Adrenal gland (tissue), 19 donors: ENCODE measurements at places on chromosomes 13 and 19. TPM values are rescaled to one million over a fixed set of nuclear protein-coding genes. Genes with fewer than 3 reads are reported as not detected.

- no peaks in the 10 kb centered on the region for H3K4me1 ChIP-seq
- no peak overlapping the region for H3K27ac ChIP-seq
- no peak for DNase-seq
- H3K27me3 ChIP-seq: no peaks in the 10 kb centered on the region
- H3K4me3 ChIP-seq: no peak overlapping the region
These were observed 18.1 kb downstream of the DGKH start for GRCh38 chr13:42066542-42066941.

GRCh38 chr13:60016229-60016628, 147.5 kb downstream of the DIAPH3 start:
- H3K27me3 ChIP-seq: no peaks in the 10 kb centered on the region
- H3K4me3 ChIP-seq: no peak overlapping the region
- no peak for DNase-seq
- H3K4me1 ChIP-seq: no peaks in the 10 kb centered on the region
- H3K27ac ChIP-seq: no peak overlapping the region
- H3K36me3 ChIP-seq: no peaks in the 10 kb centered on the region

GRCh38 chr13:36912369-36912768, 7.7 kb downstream of the SMAD9 start:
- no peaks in the 10 kb centered on the region for H3K36me3 ChIP-seq
- no peak overlapping the region for H3K27ac ChIP-seq
- H3K27me3 ChIP-seq: no peaks in the 10 kb centered on the region
- H3K4me1 ChIP-seq: no peaks in the 10 kb centered on the region

DNA sequence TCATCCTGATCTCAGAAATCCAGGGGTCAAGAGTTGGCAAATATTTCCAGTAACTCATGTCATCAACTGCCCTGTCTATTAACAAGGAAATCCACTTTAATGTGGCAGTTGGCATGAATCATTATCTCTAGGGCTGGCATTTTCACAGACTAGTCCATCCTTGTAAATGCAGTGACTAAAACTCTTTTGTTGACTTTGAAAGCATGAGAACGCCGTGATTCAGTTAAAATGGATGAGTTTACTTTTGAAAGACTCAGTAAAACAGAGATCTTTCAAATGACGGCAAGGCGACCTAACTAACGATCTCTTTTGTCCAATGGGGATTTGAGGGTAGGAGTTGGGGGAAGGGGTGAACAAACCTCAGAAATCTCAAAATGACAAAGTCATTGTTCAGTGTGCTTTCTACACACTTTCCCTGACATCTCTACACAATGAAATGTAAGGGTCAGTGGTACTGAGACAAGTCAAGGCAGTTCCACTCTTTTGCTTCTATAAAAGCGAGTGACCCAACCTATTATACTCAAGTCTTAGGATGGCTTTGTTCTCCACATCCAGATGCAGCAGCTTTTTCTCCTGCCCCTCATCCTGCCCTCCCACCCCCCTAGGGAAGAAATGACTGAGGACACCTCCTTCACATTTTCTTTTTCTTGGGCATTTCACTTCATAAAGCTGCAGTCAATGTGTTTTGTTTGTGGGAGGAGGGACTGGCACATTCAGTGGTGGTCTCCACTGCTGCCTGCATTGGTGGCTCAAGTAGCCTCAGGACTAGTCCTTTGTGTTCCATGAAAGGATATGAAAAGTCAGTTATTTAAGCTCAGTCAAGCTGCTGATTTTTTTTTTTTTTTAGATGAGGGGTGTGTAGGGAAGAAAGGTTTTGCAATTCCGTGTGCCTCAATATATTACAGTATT, 200.5 kb downstream of the ABCC4 start:
- no peak overlapping the region for H3K4me3 ChIP-seq
- no peaks in the 10 kb centered on the region for H3K4me1 ChIP-seq
- DNase-seq: no peak
- H3K27me3 ChIP-seq: no peaks in the 10 kb centered on the region

- no peaks in the 10 kb centered on the region for H3K27me3 ChIP-seq
- no peaks in the 10 kb centered on the region for H3K36me3 ChIP-seq
- no peak overlapping the region for H3K4me3 ChIP-seq
- no peak for DNase-seq
- no peak overlapping the region for H3K27ac ChIP-seq
These were observed 21.7 kb downstream of the TEX30 start for GRCh38 chr13:102751886-102752285.

DNA sequence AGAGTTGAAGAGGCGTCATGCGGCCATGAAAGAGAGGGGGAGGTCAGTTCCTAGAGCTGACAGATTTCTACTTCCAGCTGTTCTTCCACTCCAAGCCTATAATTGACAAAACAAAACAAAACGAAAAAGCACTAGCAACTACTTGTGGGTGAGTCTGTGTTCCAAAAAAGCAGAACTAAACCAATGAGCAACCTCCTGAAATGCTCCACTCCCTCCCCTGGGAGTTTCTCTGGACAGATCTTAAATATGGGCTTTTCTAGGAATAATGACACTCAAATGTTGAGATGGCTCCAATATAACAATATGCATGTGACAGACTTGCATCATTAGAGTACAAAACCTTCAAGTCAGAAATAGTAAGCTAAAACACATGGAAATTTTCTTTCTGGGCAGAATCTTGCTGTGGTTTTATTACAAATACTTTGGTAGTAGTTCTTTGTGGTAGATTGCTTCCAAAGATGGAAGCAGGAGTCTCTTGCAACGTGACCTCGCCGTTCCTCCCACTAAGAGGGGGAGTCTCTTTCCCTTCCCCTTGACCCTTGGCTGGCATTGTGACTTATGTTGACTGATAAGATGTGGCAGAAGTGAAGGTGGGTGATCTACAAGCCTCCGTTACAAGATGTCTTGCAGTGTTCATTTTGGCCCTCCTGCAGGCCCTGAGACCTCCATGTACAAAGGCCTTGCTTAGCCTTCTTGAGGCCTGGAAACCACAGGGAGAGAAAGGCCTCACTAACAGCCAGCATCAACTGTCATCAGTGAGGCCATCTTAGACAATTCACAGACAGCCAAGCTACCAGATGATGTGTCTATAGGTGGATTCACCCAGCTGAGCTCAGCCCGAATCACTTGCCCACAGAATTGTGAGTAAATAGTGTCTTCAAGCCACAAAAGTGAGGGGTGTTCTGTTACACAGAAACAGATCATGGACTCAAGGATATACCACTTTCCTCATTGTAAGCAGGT, 173.1 kb upstream of the RFC3 start:
- H3K27ac ChIP-seq: peak overlapping the region; percentile 60
- H3K4me1 ChIP-seq: peaks cover 28% of the 10 kb centered on the region
- H3K36me3 ChIP-seq: no peaks in the 10 kb centered on the region
- no peak overlapping the region for H3K4me3 ChIP-seq
- no peak for DNase-seq

Gene SMIM24
- not detected for total RNA-seq

DNA sequence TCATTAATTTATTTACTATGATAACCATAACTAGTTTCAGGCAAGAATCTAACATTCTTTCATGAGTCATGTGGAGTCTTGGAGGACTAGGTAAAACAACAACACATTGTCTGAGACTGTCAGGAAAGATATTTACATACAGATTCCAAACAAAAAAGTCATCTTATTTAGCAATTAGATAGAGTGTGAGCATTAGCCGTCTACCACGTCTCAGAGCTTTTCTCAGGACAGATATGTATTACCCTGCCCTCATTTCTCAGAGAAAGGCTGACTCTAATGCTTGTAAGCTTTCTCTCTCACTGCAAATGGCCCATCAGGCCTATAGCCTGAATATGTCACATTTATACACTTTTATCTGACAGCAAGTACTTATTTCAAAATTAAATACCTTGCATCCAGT, 312.1 kb upstream of the PCDH20 start:
- H3K4me3 ChIP-seq: no peak overlapping the region
- H3K36me3 ChIP-seq: no peaks in the 10 kb centered on the region
- H3K27ac ChIP-seq: no peak overlapping the region
- no peaks in the 10 kb centered on the region for H3K27me3 ChIP-seq

Gene IRGC
- total RNA-seq: not detected

Gene CADM4
- 17.3 TPM for total RNA-seq

Gene ZNF625
- 8.8 TPM for total RNA-seq

Gene PRODH2
- total RNA-seq: not detected

GRCh38 chr13:79673310-79673992, 192.5 kb downstream of the NDFIP2 start:
- H3K27me3 ChIP-seq: no peaks in the 10 kb centered on the region
- DNase-seq: no peak
- H3K36me3 ChIP-seq: no peaks in the 10 kb centered on the region
- H3K27ac ChIP-seq: no peak overlapping the region

DNA sequence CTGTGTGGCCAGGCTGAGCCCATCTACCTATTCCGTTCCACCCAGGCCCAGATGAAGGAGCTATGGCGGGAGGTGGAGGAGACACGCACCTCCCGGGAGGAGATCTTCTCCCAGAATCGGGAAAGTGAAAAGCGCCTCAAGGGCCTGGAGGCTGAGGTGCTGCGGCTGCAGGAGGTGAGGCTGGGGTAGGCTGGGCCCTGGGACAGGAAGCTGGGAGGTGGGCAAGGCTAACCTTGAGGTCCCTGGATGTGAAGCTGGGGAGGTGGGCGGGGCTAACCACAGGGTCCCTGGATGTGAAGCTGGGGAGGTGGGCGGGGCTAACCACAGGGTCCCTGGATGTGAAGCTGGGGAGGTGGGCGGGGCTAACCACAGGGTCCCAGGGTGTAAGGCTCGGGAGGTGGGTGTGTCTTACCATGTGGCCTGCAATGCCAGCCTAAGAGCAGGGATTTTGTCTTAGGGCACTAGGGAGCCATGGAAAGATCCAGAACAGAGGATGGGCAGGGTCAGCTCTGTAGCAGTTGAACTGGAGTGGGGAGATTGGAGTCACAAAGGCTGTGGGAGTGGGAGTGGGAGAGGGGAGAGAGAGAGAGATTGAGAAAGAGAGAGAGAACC, 36.9 kb downstream of the KCNC3 start:
- H3K4me1 ChIP-seq: no peaks in the 10 kb centered on the region
- H3K36me3 ChIP-seq: no peaks in the 10 kb centered on the region
- H3K27ac ChIP-seq: no peak overlapping the region
- no peaks in the 10 kb centered on the region for H3K27me3 ChIP-seq
- H3K4me3 ChIP-seq: no peak overlapping the region

- no peaks in the 10 kb centered on the region for H3K36me3 ChIP-seq
- DNase-seq: no peak
- peaks cover 13% of the 10 kb centered on the region for H3K4me1 ChIP-seq
These were observed 1.4 kb downstream of the ZNF699 start for GRCh38 chr19:9308091-9308770.

Gene F2RL3
- 3.8 TPM for total RNA-seq

Gene SMIM44
- not detected for total RNA-seq

Gene CNN1
- total RNA-seq: 20.5 TPM

GRCh38 chr13:43111559-43112400, 88.4 kb downstream of the DNAJC15 start:
- DNase-seq: no peak
- no peak overlapping the region for H3K4me3 ChIP-seq
- no peaks in the 10 kb centered on the region for H3K36me3 ChIP-seq
- H3K27me3 ChIP-seq: no peaks in the 10 kb centered on the region
- H3K27ac ChIP-seq: no peak overlapping the region

DNA sequence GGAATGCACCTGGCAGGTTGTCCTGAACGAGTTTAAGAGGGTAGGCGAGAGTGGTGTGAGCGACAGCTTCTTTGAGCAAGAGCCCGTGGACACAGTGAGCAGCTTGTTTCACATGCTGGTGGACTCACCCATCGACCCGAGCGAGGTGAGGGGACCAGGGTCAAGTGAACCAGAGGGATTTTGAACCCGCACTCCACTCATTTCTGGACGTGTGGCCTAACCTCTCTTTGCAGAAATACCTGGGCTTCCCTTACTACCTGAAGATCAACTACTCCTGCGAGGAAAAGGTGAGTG, 1.7 kb downstream of the CATSPERG start:
- no peaks in the 10 kb centered on the region for H3K27me3 ChIP-seq
- no peaks in the 10 kb centered on the region for H3K36me3 ChIP-seq
- no peak for DNase-seq
- H3K4me1 ChIP-seq: peaks cover 5% of the 10 kb centered on the region

DNA sequence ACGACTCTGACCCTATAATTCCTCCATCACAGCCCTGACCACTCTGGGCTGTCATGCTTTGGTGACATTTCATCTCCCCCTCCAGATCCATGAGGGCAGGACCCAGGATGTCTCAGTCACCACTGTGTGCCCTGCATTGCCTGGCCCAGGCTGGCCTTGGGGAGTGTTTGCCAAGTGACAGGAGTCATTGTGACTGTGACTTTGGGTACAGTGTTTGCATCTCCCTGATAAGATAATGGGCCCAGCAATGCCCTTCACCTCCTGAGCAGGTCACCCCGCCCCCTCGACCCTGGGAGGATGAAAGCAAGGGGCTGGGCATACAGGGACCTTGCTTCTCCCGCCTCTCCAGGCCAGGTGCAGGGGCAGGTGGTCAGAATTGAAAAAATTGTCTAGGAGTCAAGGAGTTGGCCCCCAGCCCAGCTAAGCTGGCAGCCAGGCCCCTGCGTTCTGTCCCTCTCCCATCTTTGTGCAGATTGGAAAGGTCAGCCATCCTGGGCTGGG, 5.9 kb upstream of the ATP4A start:
- peaks cover 15% of the 10 kb centered on the region for H3K4me1 ChIP-seq
- H3K4me3 ChIP-seq: no peak overlapping the region
- no peaks in the 10 kb centered on the region for H3K27me3 ChIP-seq
- H3K27ac ChIP-seq: no peak overlapping the region

DNA sequence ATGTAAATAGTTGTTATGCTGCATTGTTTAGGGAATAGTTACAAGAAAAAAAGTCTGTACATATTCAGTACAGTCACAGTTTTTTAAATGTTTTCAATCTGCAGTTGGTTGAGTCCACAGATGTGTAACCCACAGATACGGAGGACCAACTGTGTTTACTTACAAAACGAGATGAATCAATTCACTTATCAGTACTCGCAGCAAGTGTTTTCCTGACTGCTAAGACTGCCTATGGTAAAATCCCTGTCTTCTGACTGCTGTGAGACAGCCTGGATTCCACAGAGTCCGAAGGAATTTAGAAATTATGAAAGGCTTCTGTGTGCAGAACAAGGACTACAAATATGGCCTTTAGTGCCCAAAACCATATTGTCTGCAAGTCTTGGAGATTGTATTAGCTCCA, 45.7 kb upstream of the C1QTNF9 start:
- H3K4me3 ChIP-seq: no peak overlapping the region
- no peak for DNase-seq
- no peaks in the 10 kb centered on the region for H3K36me3 ChIP-seq

- H3K4me3 ChIP-seq: no peak overlapping the region
- no peaks in the 10 kb centered on the region for H3K27me3 ChIP-seq
- H3K4me1 ChIP-seq: no peaks in the 10 kb centered on the region
- H3K36me3 ChIP-seq: no peaks in the 10 kb centered on the region
- H3K27ac ChIP-seq: no peak overlapping the region
These were observed 191.5 kb downstream of the LHFPL6 start for GRCh38 chr13:39411511-39411910.

GRCh38 chr19:58368561-58369360, 6.2 kb upstream of the ZNF497 start:
- H3K36me3 ChIP-seq: no peaks in the 10 kb centered on the region
- no peaks in the 10 kb centered on the region for H3K27me3 ChIP-seq
- H3K27ac ChIP-seq: no peak overlapping the region
- no peak for DNase-seq

GRCh38 chr13:108212886-108213285, 2.5 kb downstream of the LIG4 start:
- H3K27me3 ChIP-seq: no peaks in the 10 kb centered on the region
- H3K36me3 ChIP-seq: no peaks in the 10 kb centered on the region
- peaks cover 21% of the 10 kb centered on the region for H3K4me1 ChIP-seq
- H3K27ac ChIP-seq: no peak overlapping the region
- H3K4me3 ChIP-seq: no peak overlapping the region
